ENCODE measurements at places on chromosomes 11 and 22.

- DNase-seq = no peak
Observed at GRCh38 chr11:128424271-128424711, 163.1 kb downstream of the ETS1 start.

DNA sequence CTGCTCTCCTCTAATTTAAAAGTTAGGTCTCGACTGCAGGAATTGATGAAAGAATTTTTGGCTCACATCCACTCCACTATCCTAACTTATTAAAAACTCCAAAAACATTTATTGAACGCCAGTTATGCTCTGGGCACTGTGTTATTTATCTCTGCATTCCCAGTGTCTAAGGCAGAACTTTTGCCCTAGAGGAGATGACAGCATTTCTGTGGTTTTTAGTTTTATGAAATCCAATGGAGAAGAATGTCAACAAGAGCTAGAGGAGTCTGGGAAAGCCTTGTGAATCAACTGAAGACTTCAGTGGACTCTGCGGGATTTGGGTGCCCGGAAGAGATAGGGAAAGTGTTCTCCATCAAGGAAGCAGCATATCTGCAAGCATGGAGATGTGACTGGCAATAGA is 217.0 kb upstream of the PGR start:
- DNase-seq = no peak

- no peak for DNase-seq
Observed at GRCh38 chr22:36301851-36302250, 48.9 kb downstream of the APOL1 start.

GRCh38 chr22:44330744-44331660 is 18.3 kb upstream of the SHISAL1 start:
- no peak for DNase-seq

DNA sequence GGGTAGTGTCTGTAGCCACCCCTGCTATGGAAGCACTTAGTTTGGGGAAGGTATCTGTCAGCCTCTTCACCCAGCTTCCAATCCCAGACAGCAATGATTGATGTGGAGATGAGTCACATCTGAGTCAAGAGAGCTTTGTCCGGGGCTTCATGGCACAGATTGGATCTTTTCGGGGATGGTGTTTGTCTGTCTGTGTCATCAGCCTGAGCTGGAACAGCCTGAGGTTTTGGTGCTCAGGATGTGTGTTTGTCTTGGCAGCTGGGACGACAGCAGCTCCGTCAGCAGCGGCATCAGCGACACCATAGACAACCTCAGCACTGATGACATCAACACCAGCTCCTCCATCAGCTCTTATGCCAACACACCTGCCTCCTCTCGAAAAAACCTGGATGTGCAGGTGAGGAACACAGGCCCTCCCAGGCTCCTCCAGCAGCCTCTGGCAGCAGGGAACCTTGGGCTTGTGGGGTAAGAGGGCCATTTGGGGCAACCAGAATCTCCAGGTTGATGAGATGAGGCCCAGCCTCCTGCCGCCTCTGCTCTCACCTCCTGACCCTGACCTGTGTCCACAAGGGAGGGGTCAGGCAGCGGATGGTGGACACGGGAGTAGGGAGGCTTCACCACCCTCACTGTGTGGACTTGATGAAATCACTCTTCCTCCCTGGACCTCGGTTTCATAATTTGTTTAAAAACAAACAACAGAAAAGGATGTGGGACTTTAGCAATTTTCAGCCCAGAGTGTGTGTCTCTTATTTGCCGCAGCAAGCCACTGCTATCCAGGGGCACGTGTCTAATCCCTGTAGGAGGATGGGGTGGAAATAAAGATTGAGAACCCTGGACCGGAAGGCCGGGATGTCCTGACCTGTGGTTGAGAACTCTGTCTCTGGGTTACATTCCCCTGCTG is 124.3 kb downstream of the DBX1 start:
- DNase-seq = no peak

DNA sequence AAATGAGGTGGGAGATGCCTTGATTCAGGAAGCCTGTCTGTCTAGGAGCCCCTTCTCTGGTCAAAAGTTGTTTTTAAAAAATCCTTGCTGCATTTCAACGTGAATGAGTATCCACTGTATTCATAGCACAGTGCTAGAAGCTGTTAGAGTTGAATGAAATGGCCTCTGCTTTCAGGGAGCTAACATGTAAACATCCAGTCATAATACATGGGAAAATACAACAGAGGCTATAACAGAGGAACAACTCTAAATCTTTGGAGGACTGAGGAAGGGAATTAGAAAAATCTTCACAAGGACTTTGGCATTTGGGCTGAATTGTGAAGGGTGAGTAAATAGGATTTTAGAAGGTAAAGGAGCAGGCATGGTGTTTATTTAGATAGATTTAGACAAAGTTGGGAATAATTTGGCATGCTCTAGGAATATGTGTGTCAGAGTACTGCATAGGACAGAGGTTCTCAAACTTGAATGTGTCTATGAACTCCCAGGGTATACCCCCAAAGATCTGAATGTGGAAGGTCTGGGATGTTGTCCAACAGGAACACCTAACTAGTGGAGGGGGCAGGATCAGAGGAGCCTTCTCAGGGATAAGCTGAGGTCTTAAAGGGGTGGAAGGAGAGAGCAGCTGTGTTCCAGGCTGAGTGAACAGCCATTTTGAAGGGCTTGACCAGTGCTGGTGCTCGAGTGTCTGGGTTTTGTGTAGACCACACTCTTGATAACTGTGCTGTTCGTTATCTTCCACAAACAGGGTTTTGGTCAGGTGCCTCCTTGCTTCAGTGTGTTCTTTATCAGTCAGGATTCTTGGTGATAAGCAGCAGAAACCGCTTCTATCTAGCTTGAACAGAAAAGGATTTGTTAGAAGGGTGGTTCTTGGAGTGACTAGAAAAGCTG is 12.7 kb downstream of the SREBF2 start:
- DNase-seq = no peak

GRCh38 chr11:77370217-77370616 is 68.7 kb upstream of the GDPD4 start:
- DNase-seq = no peak

DNA sequence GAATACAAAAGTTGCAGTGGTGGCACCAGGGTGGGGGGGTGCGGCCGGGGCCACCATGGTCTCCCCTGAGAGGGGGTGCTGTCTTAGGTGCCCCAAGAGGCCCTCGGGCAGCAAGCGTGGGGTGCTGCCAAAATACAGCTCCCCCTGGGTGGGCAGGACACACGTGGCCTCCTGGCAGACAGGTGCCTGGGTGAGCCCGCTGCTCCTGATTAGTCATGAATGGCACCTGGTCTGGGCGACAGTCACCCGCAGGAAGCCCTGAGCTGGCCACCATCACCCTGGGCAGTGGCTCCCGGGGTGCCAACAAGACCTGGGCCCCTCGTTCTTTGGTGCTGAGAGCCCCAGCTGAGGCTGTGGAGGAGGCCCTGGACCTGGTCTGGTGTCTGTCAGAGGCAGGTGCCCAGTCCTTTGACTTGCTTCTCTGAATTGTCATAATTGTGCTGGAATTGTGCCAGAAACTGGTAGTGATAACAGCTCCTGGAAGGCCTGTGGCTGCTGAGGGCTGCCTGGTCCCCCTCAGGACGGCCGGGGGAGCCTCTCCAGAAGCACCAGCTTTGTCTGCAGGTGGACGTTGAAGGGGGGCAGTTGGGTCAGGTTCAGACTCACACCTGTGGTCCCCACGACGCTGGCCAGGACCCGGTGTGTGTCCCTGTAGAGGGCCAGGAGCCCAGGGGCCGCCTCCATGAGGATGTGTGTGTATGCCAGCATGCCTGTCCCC is 14.8 kb downstream of the ALG12 start:
- DNase-seq = no peak

- no peak for DNase-seq
Observed at GRCh38 chr11:78377625-78378418, 39.8 kb downstream of the GAB2 start.

DNA sequence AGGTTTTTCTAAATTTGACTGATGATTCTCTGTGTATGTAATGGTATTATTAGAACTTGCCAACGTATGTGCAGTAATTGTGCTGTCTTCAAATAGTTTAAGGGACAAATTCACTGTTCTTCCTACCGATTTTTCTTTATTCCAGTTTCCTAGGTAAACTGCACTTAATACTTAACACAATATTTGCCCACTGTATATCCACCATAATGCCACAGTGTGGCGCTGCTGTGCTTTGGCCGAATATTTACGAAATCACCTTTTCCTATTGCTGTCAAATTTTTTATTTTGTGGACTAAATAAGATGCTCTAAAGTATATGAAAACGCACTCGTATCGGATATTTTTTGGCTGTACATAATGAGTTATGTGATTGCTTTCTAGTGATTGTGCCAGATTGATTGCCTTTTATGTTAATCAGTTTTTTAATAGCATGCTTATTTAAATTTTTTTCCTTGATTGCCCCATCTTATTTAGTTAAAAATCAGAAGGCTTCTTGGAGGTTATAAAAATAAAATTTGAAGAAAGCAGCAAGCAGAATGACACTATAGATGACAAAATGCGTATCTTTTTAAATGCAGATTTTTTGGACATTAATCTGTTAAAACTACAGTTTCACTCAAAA is 10.5 kb downstream of the AASDHPPT start:
- DNase-seq = peak; percentile 17

- no peak for DNase-seq
Observed at GRCh38 chr11:115501502-115501892, 2.7 kb downstream of the CADM1 start.

DNA sequence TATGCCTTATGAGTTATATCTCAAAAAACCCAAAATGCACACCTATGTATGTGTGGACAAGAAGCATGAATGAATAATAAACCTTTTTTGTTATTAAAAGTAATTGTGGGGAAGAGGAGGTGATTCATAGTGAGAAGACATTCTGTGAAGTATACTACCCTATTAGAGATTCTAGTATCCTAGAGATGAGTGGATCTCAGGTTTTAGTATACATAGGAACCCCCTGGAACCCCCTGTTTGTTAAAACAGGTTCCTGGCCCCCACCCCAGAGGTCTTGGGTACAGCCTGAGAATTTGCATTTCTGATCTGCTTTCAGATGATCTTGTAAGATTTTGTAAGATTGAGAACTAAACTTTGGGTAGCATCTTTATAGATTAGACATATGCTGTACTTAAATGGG is 17.5 kb downstream of the NUCB2 start:
- no peak for DNase-seq

DNA sequence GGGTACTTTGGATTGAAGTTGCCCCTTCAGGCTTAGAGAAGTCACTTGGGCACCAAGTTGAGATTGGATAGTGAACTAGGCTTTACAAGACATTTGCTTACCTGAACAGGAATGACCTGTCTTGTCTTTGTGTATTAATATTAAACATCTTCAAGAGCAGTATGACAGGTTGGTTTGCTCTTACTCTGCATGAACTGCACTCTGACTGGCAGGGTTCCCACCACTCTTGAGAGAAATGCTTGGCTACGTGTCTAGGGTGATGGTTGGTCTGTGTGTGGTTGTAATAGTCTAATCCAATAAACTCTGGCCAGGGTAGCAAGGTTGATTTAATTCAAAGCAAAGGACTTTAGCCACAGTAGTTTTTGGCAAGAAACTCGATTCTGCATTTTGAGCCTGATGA is 20.1 kb upstream of the SPTBN2 start:
- no peak for DNase-seq

GRCh38 chr11:27388869-27389268 is 25.9 kb upstream of the CCDC34 start:
- DNase-seq = no peak

DNA sequence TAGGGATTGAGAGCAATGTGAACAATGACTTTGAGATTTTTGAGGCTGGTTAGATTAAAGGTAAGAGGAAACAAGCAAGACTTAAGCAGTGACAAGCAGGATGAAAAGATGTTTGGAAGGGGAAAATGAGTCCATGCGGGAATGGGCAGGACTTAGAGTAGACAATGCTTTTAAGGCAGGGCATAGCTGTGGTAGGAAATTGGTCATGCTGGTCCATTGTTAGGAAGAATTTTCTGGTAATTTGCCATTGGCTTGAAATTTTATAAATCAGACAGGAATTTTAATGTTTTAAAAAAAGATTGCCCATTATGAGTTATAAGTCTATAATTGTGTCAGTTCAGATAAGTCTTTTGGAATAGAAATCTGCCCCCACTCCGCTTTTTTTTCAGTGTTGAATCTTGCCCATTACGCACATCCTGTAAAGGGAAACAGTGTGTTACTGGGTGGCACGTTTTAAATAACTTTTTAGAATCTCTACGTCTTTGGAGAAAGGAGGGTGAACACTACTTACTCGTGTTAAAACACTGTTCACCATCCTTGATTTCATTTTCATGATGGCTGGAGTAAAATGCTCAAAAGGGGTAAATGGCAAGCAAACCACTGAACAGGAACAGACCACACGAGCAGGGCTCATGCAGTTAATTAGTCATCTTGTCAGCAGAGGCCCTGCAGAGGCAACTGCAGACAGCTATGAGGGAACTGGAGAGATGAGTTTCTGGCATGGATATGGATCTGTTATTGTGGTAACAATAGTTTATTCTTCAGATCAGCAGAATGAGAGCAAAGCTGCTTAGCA is 25.0 kb downstream of the SWAP70 start:
- DNase-seq = no peak

DNA sequence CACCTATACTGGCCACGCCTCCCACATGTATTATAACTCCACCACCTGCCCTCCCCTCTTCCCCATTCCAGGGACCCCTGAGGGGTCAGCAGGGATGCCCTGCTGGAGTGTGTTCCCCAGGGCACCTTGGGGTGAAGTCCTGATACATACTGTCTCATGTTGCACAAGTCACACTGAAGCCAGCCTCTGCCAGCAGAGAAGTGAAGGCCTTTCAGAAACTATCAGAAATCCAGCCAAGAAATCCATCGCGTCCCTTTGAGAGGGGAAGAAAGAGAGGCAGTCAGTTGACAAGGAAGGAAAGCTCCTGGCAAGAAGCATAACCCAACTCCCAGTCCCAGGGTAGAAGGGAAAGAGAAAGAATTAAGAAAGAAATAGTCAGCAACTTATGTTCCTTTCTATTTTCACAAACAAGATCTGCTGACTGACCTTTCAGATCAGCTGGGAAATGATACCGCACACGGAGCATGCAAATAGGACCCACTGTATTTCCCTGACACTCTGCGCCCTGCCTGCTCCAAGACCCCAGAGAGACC is 45.2 kb downstream of the SC5D start:
- DNase-seq = no peak

DNA sequence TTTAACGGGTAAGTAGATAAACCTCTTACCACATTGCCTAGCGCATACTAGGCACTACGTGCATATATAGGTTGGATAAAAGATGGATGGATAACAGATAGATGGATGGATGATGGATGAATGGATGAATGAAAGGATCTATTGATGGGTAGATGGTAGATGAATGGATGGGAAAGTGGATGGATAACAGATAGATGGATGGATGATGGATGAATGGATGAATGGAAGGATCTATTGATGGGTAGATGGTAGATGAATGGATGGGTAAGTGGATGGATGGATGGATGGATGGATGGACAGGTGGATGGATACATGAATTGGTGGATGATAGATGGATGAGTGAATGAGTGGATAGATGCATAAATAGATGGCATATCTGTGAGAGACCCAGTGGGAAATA is 555.0 kb downstream of the MN1 start:
- DNase-seq = no peak
